Small intestine (tissue), 16 donors: ENCODE measurements at places on chromosomes 2 and 18. TPM values are rescaled to one million over a fixed set of nuclear protein-coding genes. Genes with fewer than 3 reads are reported as not detected.
A peak's percentile ranks its signal among the peaks of the same experiment; 100 is the strongest.

The ITGA4 gene
- polyA plus RNA-seq = 0.89 TPM

DNA sequence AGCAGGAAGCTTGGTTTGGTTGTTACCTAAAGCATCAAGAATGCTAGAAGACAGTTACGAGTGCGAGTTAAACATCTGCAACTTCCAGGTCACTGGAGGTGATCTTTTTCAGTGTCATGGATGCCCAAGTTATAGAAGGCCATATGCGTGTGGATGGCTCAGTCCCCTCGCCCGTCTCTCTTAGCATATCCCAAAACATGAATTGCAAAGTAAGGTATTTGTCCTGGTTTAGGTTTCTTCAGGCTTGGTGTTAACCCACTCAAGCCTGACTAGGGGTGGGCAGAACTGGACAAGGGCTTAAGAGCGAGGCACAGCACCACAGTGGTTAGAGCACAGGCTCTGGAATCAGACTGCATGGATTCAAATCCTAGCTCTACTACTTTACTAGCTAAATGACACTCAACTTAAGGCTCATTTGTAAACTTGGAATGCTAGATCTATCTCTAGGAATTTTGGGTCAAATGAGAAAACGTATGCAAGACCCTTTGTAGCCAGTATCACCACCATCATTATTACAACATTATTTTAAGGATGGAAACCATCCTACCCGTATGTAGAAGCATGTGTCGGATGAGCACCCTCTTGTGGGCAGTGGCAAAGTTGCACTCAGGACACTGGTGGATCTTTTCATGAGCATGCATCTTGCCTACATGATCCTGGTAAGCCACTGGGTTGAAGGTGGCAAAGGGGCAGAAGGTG lies 11.2 kb downstream of the ZNF142 start:
- peak; percentile 59 for DNase-seq

GRCh38 chr18:59379772-59380522 lies 20.9 kb upstream of the LMAN1 start:
- DNase-seq = no peak

GRCh38 chr18:9239720-9240119 lies 94.9 kb upstream of the TWSG1 start:
- no peak for DNase-seq

DNA sequence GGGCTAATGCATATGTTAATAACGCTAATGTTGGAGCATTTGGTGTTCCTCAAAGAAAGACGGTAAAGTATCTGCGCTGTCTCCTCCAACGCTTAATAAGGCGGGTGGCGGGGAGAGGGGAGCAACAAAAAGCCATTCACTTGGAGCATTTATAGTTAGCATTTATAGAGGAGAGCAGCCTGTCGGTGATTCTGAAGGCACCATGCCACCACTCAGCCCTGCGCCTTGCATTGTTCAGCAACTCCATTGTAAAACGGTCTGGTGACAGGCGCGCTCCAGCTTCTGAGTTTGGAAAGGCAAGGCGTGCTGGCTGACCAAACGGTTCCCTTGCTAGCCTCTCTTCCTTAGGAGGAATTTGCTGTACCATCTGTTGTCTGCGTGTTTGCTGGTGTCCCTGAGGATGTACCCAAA lies 83.9 kb downstream of the LYPD1 start:
- DNase-seq = no peak

DNA sequence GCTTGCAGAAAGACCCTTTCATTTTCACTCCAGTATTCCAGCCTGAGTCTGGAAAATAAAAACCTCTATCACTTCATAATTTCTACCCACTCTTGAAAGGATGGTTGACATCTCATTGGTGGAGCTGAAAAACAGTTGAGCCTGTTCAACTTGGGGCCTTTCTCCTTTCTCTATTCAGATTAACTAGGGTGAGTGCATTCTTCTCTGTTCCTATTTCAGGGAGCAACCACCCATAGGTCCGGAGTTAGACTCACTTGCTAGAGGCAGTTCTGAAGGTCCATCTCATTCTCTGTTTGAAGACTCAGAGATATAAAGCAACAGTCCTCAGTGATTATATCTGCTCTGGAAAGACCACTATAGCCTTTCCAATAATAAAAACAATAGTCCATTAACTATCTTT lies 167.9 kb upstream of the SPOPL start:
- no peak for DNase-seq

The TMEM178A gene
- 5.0 TPM for polyA plus RNA-seq

DNA sequence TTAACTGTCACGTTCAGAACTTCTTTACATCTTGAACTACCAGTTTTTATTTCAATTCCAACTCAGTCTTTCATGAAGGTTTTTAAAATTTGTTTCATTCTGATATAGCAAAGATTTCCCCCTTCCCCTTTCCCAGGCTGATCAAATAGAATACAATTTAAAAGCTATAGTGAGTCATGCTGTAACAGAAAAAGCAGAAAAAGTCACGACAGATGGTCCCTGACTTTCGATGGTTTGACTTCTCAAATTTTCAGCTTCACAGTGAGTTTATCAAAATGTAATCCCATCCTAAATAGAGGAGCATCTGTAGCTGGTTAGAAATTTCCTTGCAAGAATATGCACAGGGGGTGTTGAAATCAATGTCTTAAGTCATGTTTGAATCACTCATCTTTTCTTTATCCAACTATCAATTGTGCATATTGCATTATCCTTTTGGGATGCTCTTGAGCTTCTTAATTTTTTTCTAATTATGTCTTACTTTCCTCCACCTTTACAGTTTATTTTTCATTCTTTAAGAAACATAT lies 500.3 kb downstream of the LRP1B start:
- DNase-seq = no peak

DNA sequence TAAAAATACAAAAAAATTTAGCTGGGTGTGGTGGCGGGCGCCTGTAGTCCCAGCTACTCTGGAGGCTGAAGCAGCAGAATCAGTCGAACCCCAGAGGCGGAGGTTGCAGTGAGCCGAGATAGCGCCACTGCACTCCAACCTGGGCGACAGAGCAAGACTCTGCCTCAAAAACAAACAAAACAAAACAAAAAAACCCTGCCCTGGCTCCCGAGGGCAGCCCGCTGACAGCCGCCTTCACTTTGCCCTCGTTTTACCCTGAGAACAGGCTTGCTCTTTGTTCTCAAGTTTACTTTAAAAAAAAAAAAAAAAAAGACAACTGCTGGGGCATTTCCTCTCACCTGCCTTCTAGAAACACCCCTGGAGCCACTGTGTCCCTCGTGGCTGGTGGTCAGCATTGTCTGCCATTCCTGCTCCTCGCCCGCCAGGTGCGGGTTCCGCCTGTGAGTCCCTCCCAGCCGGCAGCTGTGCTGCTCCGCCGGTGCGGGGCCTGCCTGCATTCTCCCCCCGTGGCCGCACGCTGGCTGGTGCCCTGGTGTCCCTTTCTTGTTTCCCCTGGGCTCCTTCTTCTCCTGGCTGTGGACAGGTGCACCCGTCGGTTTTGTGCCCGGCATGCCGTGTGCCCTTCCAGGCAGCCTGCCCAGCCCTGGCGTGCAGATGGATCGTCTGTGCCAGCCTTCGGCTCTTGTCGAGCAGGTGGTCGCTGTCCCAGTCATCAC lies 105.7 kb downstream of the USP40 start:
- DNase-seq = peak; percentile 40

The NEB gene
- polyA plus RNA-seq = 1.3 TPM

The SERPINB2 gene
- 0.81 TPM for polyA plus RNA-seq

- DNase-seq = no peak
These were observed 212.0 kb upstream of the NABP1 start for GRCh38 chr2:191465766-191466420.

DNA sequence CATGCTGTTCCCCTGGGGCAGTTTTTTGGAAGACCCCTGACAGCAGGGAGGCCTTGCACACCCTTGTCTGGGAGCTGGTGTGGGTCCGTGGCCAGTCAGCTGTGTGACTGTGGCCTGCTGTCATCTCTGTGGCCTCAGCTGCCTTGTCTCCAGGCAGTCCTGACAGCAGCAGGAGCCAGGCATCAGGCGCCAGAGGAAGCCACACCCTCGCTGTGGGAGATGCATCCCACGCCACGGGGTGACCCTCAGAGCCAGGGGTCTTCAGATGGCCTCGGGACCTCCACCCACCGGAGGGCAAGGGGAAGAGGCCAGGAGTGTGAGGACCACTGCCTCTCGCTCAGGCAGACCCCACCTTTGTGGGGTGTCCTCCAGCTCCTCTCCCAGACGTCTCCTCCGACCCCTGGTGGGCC lies 5.0 kb downstream of the BOK start:
- no peak for DNase-seq

GRCh38 chr2:127007652-127008051 lies 99.3 kb downstream of the BIN1 start:
- no peak for DNase-seq

DNA sequence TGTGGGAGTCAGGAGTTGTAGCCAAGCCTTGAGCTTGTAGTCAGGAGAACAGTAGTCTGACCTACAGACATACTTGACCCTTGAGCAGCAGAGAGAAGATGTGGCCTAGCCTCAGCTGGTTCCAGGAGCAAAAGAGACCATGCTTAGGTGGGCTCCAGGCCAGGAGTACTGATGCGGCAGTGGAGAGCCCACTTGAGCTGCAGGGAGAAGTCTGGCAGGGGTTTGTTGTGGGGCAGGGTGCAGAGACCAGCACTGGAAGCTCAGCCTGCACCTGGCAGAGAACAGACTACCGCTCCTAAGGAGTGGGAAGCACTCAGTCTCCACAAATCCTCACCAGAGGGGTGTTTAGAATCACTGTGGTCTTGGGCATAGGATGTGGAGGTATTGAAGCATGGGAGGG lies 197.9 kb downstream of the TPGS2 start:
- no peak for DNase-seq
